ENCODE measurements at places on chromosomes 2 and 18. TPM values are rescaled to one million over a fixed set of nuclear protein-coding genes. Genes with fewer than 3 reads are reported as not detected.

The SLC9A4 gene
- total RNA-seq: not detected

The AFF3 gene
- 0.58 TPM for total RNA-seq

The LPIN2 gene
- total RNA-seq: 28.6 TPM

The COBLL1 gene
- total RNA-seq: 3.7 TPM

The SLC8A1 gene
- 7.9 TPM for total RNA-seq

The IL36RN gene
- not detected for total RNA-seq

The NR4A2 gene
- total RNA-seq: 0.68 TPM

The CPLX4 gene
- total RNA-seq: not detected

The SERPINB11 gene
- not detected for total RNA-seq

The POTEJ gene
- total RNA-seq: not detected

The LMAN2L gene
- 19.4 TPM for total RNA-seq

The GAD1 gene
- not detected for total RNA-seq

The PSMA8 gene
- not detected for total RNA-seq

The SCN7A gene
- total RNA-seq: 4.3 TPM

The CPO gene
- not detected for total RNA-seq

The SALL3 gene
- not detected for total RNA-seq

The CHN1 gene
- total RNA-seq: 46.6 TPM

The PGAP1 gene
- 5.3 TPM for total RNA-seq

The ZNF516 gene
- total RNA-seq: 17.9 TPM

The RUFY4 gene
- total RNA-seq: not detected
